ENCODE measurements at places on chromosomes 11 and 22. TPM values are rescaled to one million over a fixed set of nuclear protein-coding genes. Genes with fewer than 3 reads are reported as not detected.

Gene POTEH
- total RNA-seq: not detected

Gene EFCAB6
- total RNA-seq: 7.0 TPM

Gene YPEL1
- total RNA-seq: 30.5 TPM

Gene ROM1
- total RNA-seq: 0.86 TPM

Gene SPI1
- not detected for total RNA-seq

Gene PANX2
- total RNA-seq: 6.2 TPM

Gene GSTT4
- not detected for total RNA-seq

Gene OR2AT4
- total RNA-seq: not detected

Gene FOXRED1
- total RNA-seq: 63.8 TPM

Data from progenitor cell of endocrine pancreas (in vitro differentiated cells).